ENCODE measurements at places on chromosomes 5 and 9. TPM values are rescaled to one million over a fixed set of nuclear protein-coding genes. Genes with fewer than 3 reads are reported as not detected.

The DNAJC25 gene
- total RNA-seq, result 8.5 TPM

DNA sequence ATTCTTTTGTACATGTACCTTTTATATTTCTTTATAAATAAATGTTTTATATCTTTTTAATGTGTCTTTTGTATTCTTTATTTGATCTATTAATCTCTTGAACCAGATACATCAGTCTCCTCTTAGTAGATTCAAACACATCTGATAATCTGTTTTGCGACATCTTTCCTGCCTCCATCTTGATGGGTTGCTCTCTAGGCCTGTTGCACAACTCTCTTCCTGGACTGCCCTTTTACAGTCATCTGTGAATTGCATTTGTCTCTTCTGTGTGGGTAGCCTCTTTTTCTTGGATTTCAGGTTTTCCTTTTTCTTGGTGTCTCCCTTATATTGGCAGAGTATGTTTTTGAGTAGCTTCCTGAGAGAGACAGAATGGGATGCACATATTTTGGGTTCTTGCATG, 6.2 kb downstream of the ZFYVE16 start:
- H3K36me3 ChIP-seq, result peaks cover 18% of the 10 kb centered on the region
- H3K4me1 ChIP-seq, result peaks cover 11% of the 10 kb centered on the region
- no peak overlapping the region for H3K4me3 ChIP-seq
- DNase-seq, result no peak
- no peaks in the 10 kb centered on the region for H3K27me3 ChIP-seq

The CD72 gene
- total RNA-seq, result 4.2 TPM

The CTSV gene
- 10.5 TPM for total RNA-seq

The TMC1 gene
- total RNA-seq, result not detected

DNA sequence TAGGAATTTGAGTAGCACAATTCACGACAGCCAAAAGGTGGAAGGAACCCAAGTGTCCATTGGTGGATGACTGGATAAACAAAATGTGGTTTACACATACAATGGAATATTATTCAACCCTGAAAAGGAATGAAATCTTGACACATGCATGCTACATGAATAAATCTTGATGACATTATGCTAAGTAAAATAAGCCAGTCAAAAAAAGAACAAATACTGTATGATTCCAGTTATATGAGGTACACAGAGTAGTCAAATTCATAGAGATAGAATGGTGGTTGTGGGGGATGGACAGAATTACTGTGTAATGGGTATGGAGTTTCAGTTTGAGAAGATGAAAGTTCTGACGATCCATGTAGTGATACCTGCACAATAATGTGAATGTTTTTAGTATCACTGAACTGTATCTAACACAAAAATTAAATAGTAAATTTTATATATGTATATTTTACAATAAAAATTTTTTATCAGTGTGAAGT, 117.7 kb upstream of the GNA14 start:
- no peak overlapping the region for H3K4me3 ChIP-seq
- no peak overlapping the region for H3K27ac ChIP-seq
- no peak for DNase-seq

- H3K27ac ChIP-seq, result no peak overlapping the region
- no peak for DNase-seq
- H3K36me3 ChIP-seq, result no peaks in the 10 kb centered on the region
- H3K27me3 ChIP-seq, result peaks cover 3% of the 10 kb centered on the region
Observed at GRCh38 chr9:17528859-17529258, 50.0 kb upstream of the SH3GL2 start.

GRCh38 chr5:23588841-23589326, 81.5 kb downstream of the PRDM9 start:
- no peak overlapping the region for H3K27ac ChIP-seq
- DNase-seq, result no peak
- no peaks in the 10 kb centered on the region for H3K4me1 ChIP-seq
- no peaks in the 10 kb centered on the region for H3K36me3 ChIP-seq

- no peak overlapping the region for H3K4me3 ChIP-seq
- no peak for DNase-seq
Observed at GRCh38 chr5:135890867-135891266, 4.8 kb downstream of the IL9 start.

GRCh38 chr5:54388409-54388808, 67.1 kb upstream of the HSPB3 start:
- H3K36me3 ChIP-seq, result no peaks in the 10 kb centered on the region
- no peak overlapping the region for H3K27ac ChIP-seq
- no peaks in the 10 kb centered on the region for H3K27me3 ChIP-seq
- H3K4me1 ChIP-seq, result no peaks in the 10 kb centered on the region
- H3K4me3 ChIP-seq, result no peak overlapping the region

DNA sequence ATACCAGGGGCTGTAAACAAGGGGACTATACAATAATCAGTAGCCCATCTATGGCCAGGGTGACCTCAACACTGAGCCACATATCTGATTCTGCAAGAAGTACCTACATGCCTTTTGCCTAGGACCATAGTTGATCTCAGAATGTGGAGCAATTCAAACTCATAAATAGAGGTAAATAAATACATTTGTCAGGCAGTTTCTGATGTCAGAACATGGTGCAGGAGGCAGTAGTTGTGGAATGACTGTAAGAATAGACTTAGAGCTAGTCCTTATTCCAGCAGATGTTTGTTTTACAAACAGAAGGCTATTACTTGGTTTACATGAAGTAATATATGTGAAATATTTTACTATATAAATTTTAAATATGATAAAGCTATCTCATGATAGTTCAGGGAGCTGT, 330.7 kb upstream of the DAB2 start:
- no peak overlapping the region for H3K4me3 ChIP-seq
- no peak for DNase-seq
- H3K27me3 ChIP-seq, result no peaks in the 10 kb centered on the region
- peaks cover 4% of the 10 kb centered on the region for H3K4me1 ChIP-seq
- no peaks in the 10 kb centered on the region for H3K36me3 ChIP-seq

DNA sequence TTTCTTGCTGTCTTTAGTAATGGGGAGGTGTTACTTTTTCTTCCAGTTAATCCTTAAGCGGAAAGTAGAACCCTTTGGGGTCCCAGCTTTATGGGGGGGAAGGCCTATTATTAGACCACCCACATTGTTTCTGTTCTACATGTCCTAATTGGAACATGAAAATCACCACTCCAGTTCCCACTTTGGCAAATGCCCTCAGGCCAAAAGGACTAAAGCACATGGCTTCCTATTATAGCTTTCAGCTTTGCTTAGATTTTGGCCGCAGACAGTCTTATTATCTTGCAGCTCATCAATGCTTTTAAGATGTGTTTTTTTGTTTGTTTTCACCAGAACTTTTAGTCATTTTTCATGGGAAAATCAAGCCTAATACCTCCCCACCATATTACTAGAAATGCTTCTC, 296.8 kb upstream of the ANKH start:
- H3K4me3 ChIP-seq, result no peak overlapping the region
- DNase-seq, result no peak
- H3K27me3 ChIP-seq, result peaks cover 13% of the 10 kb centered on the region
- no peak overlapping the region for H3K27ac ChIP-seq
- H3K36me3 ChIP-seq, result no peaks in the 10 kb centered on the region

GRCh38 chr9:28801144-28801799, 1228.0 kb upstream of the C9orf72 start:
- H3K27ac ChIP-seq, result no peak overlapping the region
- no peaks in the 10 kb centered on the region for H3K27me3 ChIP-seq
- no peaks in the 10 kb centered on the region for H3K4me1 ChIP-seq

The COL23A1 gene
- 0.36 TPM for total RNA-seq

- DNase-seq, result no peak
- no peaks in the 10 kb centered on the region for H3K36me3 ChIP-seq
- H3K4me3 ChIP-seq, result no peak overlapping the region
- no peak overlapping the region for H3K27ac ChIP-seq
- peaks cover 4% of the 10 kb centered on the region for H3K27me3 ChIP-seq
Observed at GRCh38 chr5:127299678-127300077, 9.1 kb downstream of the MEGF10 start.

GRCh38 chr9:8621416-8621815, 821.8 kb upstream of the DMAC1 start:
- H3K27ac ChIP-seq, result no peak overlapping the region
- no peaks in the 10 kb centered on the region for H3K4me1 ChIP-seq
- no peak for DNase-seq
- H3K4me3 ChIP-seq, result no peak overlapping the region
- no peaks in the 10 kb centered on the region for H3K27me3 ChIP-seq

DNA sequence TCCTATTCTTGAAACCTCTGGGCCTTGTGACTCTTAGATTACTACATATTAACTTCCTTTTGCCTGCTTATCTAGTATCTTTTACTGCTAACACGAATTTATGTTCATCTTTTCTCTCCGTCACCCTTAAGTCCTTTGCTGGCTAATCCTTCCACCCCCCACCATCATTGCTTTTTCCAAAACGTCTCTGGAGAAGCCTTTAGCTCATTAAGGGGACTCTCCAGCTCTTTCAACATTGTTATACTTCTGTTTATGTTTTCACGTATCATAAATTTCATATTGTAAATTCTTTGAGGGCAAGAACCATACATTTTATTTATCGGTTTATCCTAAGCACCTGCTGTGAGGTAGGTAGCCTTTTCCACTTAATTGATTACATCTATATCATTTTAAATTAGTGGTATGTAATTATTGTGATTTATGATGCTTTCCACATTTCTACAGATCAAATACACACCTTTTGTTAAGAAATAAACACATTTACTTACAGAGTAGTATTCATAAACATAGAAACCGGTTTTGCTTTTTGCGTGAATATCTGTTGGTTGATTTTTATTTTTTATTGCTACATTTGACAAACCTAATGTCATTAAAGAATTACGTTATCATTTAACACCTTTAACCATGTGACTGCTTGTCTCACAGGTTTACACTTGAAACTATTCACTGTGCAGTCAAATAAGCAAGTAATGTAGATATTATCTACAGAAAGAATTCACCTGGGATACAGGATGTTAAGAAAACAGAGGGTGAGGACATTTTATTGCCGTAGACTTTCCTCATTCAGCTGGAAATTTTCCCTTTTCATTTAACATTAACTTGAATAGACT, 15.4 kb upstream of the SNX2 start:
- no peaks in the 10 kb centered on the region for H3K4me1 ChIP-seq
- H3K36me3 ChIP-seq, result no peaks in the 10 kb centered on the region
- H3K4me3 ChIP-seq, result no peak overlapping the region
- H3K27me3 ChIP-seq, result no peaks in the 10 kb centered on the region
- no peak overlapping the region for H3K27ac ChIP-seq

The NIPAL4 gene
- total RNA-seq, result not detected

DNA sequence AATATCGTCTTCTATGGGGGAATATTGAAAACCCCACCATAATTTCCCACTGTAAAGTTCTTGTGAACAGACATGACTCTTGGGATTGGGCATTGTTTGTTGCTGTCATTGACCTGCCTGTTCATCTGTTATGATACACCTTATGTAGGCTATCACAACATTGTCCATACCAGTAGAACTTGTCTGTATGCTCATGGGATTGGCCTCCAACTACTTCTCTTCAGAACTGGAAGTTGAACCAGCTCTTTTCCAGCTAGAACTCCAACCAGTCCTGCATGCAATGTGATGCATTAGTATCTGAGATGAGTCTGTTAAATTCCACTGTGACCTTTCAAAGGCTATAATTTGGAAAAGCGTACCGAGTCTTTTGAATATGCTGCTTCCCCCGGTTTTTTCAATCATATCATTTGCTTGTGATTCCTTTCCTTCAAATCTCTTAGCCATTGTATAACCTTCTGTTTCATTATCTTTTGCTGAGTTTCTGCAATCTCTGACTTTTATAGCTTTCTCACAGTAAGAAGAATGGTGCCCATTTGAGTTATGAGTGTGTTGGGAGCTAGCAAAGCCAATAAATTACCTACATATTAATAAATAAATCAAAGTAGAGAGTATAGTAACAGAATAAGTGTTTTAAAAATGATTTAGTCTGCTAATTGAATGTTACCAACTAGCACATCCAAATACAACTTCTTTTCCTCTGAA, 101.9 kb downstream of the PLK2 start:
- H3K27ac ChIP-seq, result no peak overlapping the region
- H3K27me3 ChIP-seq, result no peaks in the 10 kb centered on the region
- H3K4me1 ChIP-seq, result no peaks in the 10 kb centered on the region
- no peaks in the 10 kb centered on the region for H3K36me3 ChIP-seq
- DNase-seq, result no peak
- no peak overlapping the region for H3K4me3 ChIP-seq

The THBS4 gene
- 5.6 TPM for total RNA-seq

The NEUROG1 gene
- total RNA-seq, result not detected

DNA sequence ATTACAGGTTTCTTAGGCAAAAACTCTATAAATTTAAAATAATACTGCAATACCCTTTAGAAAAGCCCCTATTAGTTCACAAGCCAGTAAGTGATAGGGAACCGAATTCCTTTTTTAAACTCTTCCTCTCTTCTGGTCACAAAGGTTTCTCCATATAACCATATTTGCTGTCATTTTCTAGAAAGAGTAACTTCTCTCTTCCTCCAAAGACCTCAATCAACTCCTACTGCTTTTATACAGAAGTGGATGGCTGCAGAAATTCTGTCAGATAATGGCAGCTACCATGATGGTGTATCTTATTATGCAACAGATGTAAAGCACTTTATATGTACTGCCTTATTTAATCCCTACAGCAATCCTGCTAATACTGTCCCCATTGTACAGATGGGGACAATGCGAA, 6.2 kb downstream of the TUT7 start:
- H3K27me3 ChIP-seq, result no peaks in the 10 kb centered on the region
- H3K4me1 ChIP-seq, result peaks cover 11% of the 10 kb centered on the region
- no peak overlapping the region for H3K27ac ChIP-seq
- no peak overlapping the region for H3K4me3 ChIP-seq
- H3K36me3 ChIP-seq, result peaks cover 12% of the 10 kb centered on the region
- DNase-seq, result no peak

The ZBED3 gene
- total RNA-seq, result 38.0 TPM

DNA sequence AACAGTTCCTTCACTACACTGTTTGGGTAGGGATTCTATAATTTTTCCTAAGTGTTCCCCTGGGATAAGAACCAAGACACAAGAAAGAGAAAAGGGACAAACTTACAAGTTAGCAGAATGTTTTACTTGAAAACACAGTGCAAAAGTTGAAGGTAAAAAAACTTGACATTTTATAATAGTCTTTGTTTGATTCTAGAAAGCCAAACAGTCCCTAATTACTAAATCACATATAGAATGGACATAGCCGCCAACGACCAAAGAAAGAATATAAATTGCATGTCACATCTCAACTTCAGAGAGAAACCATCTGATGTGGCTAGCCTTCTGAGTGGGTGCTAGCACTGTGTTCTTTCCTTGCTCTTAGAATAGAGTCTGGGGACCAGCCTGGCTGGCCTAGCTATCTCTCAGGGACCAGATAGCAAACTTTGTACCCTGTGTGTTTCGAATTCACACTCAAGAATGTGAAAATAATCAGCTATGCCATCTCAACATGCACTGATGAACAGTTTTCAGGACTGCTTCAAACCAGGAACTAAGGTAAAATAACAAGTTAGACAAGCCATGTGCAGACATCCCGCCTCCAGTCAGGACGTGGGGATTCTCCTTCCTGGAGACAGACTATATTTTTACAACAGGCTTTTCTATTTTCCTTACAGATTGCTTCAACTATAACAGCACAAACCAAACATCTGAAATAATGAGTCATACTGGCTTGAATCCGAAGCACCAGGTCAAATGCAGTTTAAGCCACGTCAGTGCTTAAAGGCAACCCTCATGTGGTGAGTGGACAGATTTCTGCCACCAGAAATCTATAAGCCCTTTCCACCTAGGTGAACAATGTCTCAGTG, 53.7 kb downstream of the LHFPL2 start:
- peaks cover 1% of the 10 kb centered on the region for H3K36me3 ChIP-seq
- H3K27me3 ChIP-seq, result no peaks in the 10 kb centered on the region
- no peak overlapping the region for H3K4me3 ChIP-seq
- no peak for DNase-seq
- H3K4me1 ChIP-seq, result peaks cover 25% of the 10 kb centered on the region
- no peak overlapping the region for H3K27ac ChIP-seq

GRCh38 chr9:129405089-129405826, 215.6 kb downstream of the C9orf50 start:
- peaks cover 29% of the 10 kb centered on the region for H3K4me1 ChIP-seq
- no peaks in the 10 kb centered on the region for H3K36me3 ChIP-seq
- DNase-seq, result no peak
- peaks cover 13% of the 10 kb centered on the region for H3K27me3 ChIP-seq
- H3K4me3 ChIP-seq, result no peak overlapping the region
